ENCODE measurements at places on chromosomes 3 and 15.

GRCh38 chr3:8741581-8742261, 8.1 kb downstream of the CAV3 start:
- DNase-seq = peak; percentile 85

DNA sequence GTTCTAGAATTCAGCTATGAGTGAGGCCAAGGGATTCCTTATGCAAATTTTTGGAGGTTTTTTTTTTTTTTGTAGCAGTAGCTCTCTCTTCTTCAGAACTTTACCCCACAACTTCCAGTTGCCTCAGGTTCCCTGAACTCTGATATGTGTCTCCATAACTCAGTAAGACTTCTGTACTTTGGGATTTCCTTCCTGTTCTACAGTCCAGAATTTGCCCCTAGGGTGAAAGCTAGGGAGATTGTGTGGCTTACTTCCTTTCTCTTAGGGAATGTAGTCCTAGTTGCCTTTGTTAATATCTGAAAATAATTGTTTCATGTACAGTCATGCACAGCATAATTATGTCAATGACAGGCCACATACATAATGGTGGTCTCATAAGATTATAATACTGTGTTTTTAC, 30.8 kb downstream of the LRRC28 start:
- DNase-seq = no peak

- DNase-seq = no peak
These were observed 136.5 kb upstream of the CHRNA7 start for GRCh38 chr15:31893780-31894179.

GRCh38 chr3:120448756-120449155, 2.0 kb downstream of the FSTL1 start:
- DNase-seq = peak; percentile 93

DNA sequence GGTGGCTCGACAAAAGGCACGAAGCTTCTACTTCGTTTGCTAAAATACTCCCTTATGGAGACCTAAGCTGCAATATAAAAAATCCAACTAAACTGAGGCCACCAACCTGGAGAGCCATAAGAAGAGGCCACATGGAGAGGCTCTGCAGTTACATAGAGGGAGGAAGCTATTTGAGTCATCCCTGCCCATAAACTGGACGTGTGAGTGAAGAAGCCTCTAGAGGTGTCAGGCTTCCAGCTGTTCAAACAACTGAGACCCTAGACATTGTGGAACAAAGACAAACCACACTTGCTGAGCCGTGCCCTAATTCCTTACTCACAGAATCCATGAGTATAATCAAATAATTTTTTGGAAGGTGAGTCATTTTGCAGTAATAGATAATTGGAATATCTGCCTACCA, 50.2 kb upstream of the GMNC start:
- no peak for DNase-seq

DNA sequence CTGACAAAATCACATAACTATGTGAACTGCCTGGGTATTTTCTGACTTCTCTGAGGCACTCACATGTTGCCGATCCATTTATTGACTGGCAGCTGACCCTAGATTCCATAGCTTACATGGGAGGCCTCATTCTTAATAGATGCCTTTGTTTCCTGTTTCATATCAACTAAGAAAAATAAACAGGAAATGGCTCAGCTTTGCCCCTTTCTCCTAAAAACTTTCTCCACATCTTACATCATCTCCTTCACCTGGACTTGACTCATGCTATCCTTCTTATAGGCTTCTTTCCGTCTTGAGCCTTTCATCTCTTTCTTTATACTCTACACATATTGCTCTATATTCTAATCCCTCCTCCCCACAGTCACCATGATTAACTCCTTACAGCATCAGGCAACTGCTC, 38.0 kb downstream of the TXNRD3 start:
- DNase-seq = no peak

DNA sequence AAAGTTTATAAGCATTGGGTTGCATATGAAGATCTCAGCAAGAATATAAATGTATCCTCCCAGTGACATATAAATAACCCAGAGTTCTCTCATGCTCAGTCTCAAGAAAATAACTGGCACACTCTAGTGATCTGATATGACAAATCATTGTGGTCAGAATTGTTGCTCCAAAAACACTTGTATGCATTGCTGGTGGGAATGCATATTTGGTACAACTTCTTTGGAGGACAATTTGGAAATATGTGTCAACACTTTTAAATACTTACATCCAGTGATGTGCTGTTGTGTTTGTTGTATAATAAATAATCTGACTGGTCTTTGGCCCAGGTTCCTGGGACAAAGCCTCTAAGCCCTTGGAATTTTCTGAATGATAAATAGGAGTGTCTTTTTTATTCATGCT, 66.7 kb upstream of the STT3B start:
- DNase-seq = peak; percentile 48

GRCh38 chr3:148737104-148737530, 39.4 kb downstream of the AGTR1 start:
- DNase-seq = peak; percentile 58

DNA sequence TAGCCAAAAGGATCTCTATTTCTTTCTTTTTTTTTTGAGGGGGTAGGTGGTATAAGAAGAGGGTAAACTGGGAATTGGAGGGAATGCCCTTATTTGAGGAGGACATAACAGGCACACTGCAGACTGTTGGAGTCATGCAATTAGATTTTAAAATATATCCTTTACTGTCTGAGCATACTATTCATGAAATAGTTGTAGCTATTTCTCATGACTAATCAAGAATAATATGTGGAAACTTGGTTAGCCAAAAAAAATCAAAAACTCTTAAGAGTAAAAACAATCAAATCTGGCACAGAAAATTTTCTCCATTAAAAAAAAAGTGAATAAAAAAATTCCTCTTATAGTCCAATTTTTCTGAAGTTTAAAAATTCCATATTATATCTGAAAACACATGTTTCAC, 174.9 kb downstream of the SCAPER start:
- DNase-seq = peak; percentile 54

- DNase-seq = peak; percentile 40
These were observed 53.6 kb upstream of the AP4E1 start for GRCh38 chr15:50854601-50855490.

DNA sequence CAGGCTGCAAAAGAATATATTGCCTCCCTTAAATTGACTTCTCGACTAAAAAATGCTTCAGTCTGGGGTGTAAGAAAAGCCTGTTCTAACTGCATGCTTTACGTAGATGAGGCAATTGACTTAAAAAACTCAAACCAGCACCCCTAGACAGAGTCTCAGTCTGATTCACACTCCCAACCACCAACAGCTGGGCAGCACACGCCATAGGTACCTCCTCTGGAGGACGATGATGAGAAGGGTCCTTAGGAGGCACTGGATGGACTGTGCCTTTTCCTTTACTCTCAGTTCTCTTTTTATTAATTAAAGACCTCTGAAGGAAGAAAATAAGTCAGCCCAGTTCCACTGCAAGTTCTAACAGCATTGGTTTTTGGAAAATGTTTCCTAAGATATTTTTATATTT, 175.0 kb downstream of the PDZRN3 start:
- DNase-seq = no peak

GRCh38 chr3:141814375-141814774, 51.2 kb downstream of the GRK7 start:
- DNase-seq = no peak

DNA sequence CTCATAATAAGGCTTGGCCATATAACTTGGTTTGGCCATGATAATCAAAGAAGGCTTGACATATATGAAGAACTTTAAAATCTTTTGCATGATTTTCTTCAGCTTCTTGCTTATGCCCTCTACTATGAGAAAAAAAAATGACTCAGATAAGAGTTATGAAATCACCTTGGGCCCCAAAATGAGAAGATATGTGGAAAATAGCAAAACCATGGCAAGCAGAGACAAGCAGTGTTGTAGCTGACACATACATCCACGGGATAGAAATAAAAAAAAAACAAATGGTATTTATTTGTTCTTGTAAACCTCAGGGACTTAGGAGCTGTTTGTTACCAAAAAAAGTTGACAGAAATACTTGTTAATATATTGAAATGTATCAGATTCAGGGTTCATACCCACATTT, 614.8 kb upstream of the BCHE start:
- no peak for DNase-seq

All from GM23248 (cell line).